ENCODE measurements at places on chromosomes 2 and 18. TPM values are rescaled to one million over a fixed set of nuclear protein-coding genes. Genes with fewer than 3 reads are reported as not detected.

DNA sequence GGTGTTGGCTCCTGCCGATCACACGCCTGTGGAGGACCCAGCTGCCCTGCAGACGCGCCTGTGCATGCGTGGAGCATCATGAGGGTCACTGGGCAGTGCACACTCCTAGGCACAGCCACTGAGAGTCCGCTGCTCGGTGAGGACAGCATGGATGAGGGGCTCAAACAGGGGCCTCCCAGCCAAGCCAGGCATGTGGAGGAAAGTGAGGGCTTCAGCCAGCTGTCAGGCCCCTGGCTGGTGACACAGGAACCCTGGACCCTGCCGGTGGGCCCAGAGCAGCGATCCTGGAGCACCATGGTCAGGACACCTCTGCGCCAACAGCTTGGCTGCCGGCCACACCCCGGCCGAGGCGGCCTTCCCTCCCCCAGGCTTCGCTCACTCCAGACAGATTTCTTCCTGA, 171.2 kb downstream of the RTP5 start:
- DNase-seq: no peak

GRCh38 chr18:76491776-76492668, 3.0 kb downstream of the ZNF516 start:
- DNase-seq: no peak

GRCh38 chr2:191864628-191865374, 17.9 kb upstream of the CAVIN2 start:
- DNase-seq: no peak

DNA sequence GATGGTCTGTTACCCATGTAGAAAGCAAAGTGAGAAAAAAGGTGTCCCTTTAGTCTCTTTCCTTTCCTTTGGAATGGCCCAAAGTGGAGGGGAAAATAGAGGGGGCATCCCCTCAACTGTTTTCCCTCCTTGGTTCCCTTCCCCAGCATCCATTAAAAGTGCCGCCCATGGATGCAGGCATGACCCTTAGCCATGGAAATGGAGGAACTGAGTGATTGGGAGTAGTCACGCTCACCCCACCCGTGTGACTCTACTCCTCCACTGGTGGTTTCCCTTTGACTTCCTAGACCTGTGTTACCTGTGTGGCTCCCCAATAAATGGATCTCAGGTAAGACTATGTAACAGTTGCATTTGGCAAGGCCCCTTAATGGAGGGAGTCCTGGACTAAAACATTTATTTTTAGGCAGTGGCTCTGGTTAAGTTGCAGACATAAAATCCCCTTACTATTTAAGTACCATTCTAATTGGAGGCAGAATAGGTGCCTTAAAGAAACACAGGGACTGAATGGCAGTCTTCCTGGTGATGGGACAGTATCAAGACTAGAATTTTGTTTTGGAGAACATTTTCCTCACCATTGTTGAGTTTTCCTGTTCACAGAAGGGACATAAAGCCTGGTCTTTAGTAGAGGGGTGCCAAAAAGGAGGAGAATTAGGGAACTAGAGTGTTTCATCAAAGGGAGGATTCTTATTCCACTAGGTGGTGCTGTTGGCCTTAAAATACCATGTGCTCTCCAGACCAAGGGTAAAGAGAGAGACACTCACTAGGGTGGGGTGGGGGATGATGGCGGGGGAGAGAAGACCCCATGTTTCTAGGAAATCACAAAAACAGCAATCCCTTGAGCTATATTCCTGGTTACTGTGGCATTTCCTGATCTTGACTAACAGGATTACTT, 25.7 kb upstream of the PLA2R1 start:
- no peak for DNase-seq

- DNase-seq: no peak
Measured at GRCh38 chr2:112488201-112488600, 6.2 kb downstream of the TTL start.

GRCh38 chr2:113105047-113105785, 22.2 kb upstream of the IL1RN start:
- no peak for DNase-seq

DNA sequence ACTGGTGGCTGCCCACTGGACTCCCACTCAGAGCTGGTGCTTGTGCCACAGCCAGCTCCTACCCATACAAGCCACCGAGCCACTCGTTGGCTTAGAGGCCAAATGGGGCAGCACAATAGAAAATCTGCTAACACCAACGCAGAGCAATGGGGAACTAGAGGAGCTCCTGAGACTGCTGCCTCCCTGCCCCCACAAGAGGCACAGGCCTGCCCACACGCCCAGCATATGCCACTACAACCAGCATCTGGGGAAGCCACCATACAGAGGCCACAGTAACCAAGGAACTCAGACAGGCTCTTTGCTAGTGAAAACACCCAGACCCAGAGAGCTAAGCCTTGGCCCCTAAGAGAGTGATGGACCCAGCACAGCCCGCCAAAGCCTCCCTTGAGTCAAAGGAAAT, 231.2 kb upstream of the RAB6C start:
- DNase-seq: no peak

DNA sequence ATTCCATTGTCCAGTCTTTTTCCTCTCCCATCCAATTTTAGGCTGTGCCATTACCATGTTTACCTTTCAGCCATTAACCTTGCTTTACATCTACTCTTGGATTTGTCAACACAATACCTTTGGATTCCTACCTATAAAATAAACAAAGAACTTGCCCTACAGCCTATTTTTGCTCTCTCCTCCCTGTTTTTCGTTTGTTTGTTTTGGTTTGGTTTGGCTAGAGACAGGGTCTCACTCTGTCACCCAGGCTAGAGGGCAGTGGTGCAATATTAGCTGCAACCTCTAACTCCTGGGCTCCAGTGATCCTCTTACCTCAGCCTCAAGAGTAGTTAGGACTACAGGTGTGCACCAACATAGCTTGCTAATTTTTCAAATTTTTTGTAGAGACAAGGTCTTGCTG, 76.1 kb downstream of the SP100 start:
- no peak for DNase-seq

POLR1B gene
- 12.4 TPM for total RNA-seq

GAREM1 gene
- total RNA-seq: 0.82 TPM

MLPH gene
- total RNA-seq: 27.2 TPM

ZDBF2 gene
- 8.2 TPM for total RNA-seq

COLEC12 gene
- total RNA-seq: 13.2 TPM

GREB1 gene
- 0.64 TPM for total RNA-seq

CD302 gene
- 8.2 TPM for total RNA-seq

FMNL2 gene
- total RNA-seq: 51.6 TPM
